Cardiac septum (tissue), 1 donor: ENCODE measurements at places on chromosomes 2 and 18. TPM values are rescaled to one million over a fixed set of nuclear protein-coding genes. Genes with fewer than 3 reads are reported as not detected.

The KCNG3 gene
- total RNA-seq, result not detected

GRCh38 chr2:166517533-166518061 is 23.5 kb upstream of the SCN7A start:
- no peak for DNase-seq

- no peak for DNase-seq
Measured at GRCh38 chr2:229520691-229521096, 193.7 kb downstream of the DNER start.

The ANO7 gene
- total RNA-seq, result 3.4 TPM

DNA sequence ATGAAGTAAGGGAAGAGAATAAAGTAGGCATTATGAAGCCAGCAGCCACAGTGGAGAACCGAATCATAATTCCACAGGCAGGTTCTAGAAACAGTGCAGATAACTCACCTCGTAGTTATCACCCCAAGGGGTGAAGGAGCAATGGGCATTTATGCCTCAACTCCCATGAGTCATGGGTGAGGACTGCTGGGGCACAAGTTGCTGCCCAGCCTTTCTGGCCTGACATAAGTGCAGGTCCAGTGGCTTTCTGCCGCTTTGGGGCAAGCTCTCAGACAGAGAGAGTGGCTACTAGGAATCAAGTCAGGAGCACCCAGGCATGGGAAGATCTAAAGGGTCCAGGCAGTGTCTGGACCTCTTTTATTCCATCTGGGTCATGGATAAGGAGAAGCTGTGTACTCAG is 149.8 kb downstream of the SUCLG1 start:
- DNase-seq, result no peak

DNA sequence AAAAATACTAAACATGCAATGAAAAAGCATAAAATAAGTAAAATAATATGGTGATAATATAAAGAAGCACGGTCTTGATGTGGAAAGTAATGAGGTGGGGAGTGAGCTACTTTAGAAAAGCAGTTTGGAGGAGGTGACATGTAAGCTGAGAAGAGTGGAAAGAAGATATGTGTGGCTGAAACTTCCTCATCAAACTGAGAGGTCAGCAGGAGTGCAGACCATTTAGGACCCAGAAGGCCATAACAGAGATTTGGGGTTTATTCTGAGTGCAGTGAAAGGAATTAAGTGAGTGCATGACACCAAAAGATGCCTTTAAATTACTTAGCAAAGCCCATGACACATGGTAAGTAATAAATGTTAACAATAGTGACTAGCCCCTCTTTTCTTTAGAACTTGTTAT is 24.4 kb upstream of the TMEM182 start:
- no peak for DNase-seq

- DNase-seq, result no peak
Measured at GRCh38 chr2:183035954-183036669, 2.1 kb downstream of the NCKAP1 start.

GRCh38 chr2:19723021-19723420 is 178.8 kb downstream of the TTC32 start:
- DNase-seq, result no peak

DNA sequence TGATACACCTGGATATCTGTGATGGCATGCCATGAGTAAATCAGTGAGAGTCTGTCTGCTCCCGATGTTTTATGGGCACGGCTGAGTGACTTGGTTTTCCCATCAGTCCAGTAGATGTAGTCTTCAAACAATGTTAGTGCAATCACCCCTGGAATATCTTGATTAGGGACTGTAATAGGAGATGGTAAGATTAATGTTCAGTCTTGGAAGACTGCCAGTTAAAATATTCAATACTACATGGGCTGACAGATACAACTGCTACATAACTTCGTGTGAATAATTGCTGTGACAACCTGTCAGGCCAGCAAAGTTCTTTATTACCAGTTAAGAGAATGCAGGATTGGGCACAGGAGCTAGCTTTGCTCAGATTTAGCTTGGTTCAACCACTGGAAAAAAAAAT is 1673.3 kb downstream of the LRP1B start:
- DNase-seq, result no peak

DNA sequence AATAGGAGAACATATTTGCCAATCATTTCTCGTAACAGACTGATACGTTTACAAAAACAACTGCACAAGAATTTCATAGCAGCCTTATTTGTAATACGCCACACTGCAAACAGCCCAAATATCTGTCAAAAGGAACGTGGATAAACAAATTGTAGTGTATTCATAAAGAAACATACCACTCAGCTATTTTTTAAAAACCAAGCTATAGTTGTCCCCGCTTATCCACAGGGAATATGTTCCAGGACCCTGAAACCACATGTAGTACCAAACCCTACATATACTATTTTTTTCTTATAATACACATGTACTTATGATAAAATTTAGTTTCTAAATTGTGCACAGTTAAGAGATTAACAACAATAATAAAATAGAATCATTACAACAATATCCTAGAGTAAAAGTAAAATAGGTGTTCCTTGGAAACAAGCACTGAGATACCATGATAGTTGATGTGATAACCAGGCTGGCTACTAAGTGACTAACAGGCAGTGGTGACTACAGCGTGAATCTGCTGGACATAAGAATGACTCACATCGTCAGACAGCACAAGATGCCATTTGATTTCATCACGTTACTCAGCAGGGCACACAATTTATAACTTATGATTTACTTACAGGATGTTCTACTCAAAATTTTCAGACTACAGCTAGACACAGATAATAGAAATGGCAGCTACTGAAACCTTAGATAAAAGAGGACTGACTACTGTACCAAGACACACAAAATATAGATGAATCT is 367.4 kb downstream of the NCKAP5 start:
- DNase-seq, result no peak

DNA sequence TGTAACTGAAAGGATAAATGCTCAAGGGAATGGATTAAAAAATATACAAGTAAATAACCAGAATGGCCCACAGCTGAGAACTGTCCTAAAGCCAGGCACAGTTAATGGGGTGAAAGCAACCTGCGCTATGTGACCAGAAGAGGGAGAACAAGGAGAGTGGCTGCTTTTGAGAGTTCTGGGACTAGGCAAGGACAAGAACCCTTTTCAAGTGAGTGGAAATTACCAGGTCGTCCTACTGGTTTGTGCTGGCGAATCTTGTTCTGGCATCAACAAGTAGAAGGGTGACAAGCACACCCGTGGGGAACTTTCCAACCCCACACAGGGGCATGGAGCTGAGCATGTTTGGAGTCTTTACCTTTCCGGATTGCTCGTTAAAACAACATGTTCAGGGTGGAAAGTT is 82.8 kb downstream of the TMEM17 start:
- no peak for DNase-seq

DNA sequence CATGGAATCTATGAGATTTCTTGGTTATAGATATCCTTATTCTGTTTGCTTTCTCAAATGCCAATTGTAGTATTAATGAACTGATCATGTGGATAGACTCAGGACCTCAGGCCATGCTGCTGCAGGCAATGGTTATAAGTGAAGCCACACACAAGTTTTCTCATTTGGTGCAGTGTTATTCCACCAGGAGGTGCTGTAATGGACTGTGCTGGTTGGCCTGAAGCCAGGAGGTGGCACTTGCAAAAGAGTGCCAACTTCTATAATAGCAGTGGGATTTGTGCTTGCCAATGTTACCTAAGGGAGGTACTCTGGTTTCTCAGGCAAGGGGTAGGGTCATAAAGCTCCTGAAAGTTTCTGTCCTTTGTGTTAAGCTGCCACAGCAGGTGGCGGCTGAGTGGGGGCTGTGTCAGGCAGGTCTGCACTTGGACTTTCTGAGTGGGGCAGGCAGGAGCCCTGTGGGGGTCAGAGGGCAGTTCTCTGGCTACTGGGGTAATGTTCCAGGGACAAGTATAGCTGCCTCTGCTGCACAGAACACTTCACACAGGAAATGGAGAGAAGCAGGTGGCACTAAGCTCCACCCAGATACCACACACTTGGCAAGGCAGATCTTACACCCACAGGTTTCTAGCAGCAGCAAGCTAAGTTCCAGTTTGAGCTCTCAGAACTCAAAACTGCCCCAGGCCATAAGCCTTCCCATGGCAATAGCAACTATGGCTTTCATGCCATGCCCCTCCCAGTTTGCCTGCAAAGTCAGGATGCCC is 352.6 kb upstream of the CWC22 start:
- DNase-seq, result no peak

DNA sequence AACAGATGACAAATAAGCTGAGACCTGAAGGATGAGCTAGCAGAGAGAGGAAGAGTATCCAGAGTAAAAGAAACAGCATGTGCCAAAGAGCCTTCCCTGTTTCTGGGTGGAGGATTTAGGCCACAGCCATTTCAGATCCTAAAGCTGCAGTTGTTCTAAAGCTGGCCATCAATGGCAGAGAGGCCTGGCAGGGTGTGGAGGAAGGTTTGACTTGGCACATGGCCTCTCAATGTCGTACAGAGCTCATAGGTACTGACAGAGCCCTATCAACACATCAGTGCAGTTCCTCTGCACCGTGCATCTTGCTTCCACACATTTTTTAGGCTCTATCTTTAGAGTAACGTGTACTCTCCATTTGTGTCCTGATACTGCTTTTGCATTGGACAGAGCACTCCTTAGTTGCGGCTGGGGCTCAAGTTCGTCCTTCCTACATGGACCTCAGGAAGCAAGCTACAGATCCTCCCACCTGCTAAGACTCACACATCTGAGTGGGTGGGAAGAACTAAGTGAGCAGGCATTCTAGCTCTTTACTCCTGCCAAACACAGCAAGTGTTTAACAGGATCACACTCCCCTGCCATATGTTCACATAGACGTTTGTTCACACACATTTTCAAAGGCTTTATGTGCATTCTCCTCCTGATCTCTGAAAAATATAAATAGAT is 3.0 kb upstream of the CHMP3 start:
- no peak for DNase-seq

GRCh38 chr2:55311444-55311870 is 42.4 kb upstream of the MTIF2 start:
- DNase-seq, result no peak

The ADD2 gene
- total RNA-seq, result 1.6 TPM

The SLC23A3 gene
- total RNA-seq, result 0.48 TPM

GRCh38 chr18:25229081-25229480 is 122.9 kb downstream of the ZNF521 start:
- DNase-seq, result no peak

GRCh38 chr2:164560902-164561301 is 60.4 kb downstream of the GRB14 start:
- DNase-seq, result no peak

DNA sequence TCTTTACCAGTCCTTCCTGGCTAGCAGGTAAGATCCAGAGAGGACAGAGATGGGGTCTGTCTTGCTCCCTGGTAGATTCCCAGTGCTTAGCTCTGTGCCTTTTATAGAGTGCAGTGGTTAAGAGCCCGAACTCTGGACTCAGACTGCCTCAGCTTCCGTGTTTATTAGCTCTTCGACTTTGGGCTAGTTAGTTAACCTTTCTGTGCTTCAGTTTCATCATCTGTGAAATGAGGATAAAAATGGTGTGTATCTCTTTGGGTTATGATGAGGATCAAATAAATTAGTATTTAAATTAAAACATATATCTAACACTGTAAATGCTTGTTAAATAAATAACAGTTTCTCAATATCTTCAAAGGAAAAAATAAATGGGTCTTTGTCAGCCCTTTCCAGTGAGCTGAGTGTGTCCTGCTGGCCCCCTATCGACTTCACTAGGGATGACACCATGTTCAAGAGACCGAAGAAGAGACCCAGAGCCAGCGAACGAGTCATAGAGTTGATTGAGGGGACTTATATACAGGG is 38.2 kb downstream of the CERS6 start:
- DNase-seq, result no peak

GRCh38 chr2:145601361-145601925 is 1081.5 kb upstream of the ZEB2 start:
- no peak for DNase-seq

The GAL3ST2 gene
- not detected for total RNA-seq

GRCh38 chr18:10139783-10140410 is 226.1 kb downstream of the VAPA start:
- no peak for DNase-seq

The NEU4 gene
- total RNA-seq, result not detected

The DNAH6 gene
- 0.22 TPM for total RNA-seq

- DNase-seq, result no peak
Measured at GRCh38 chr2:205511221-205511620, 171.1 kb upstream of the NRP2 start.

GRCh38 chr2:2919574-2920365 is 457.8 kb downstream of the EIPR1 start:
- DNase-seq, result no peak

DNA sequence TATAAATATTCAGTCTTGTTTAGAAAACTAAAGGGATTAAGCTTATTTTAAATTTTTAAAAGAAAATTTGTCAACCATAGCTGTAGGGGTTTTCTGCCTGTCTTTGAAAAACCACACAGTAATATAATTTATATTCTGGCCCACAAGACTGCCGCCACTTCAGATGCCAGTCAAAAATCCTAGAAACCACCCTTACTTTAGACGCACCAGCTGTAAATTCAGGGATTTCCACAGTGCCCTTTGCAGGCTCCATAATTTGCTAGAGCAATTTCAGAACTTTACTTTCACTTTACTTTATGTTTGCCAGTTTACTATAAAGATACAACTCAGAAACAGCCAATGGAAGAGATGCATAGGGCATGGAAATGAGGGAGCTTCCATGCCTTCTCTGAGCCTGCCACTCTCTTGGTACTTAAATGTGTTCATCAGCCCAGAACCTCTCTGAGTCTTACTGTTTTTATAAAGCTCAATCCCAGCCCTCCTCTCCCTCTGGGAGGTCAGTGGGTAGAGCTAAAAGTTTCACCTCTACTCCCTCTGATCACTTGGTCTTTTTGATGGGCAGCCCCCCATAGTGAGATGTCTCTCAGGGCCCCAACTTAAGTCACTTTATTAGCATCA is 63.3 kb downstream of the KYNU start:
- no peak for DNase-seq

DNA sequence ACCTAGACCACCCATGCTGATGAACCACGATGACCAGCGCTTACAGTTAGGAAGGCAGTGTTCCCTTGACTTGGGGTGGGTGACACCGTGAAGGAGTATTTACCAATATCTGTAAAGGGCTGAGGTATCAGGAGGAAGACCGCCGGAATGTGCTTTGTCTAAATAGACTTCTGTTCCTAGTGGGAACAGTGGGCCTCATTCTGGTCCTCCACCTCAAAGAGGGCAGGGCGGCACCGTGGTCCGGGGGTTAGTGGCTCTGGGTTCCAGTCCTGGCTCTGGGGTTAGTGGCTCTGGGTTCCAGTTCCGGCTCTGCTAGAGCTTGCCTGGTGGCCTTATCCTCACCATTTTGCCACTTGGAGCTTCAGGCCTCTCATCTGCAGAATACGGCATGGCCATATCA is 91.6 kb upstream of the SMAD2 start:
- DNase-seq, result no peak

GRCh38 chr2:234677758-234678538 is 181.1 kb upstream of the ARL4C start:
- no peak for DNase-seq

DNA sequence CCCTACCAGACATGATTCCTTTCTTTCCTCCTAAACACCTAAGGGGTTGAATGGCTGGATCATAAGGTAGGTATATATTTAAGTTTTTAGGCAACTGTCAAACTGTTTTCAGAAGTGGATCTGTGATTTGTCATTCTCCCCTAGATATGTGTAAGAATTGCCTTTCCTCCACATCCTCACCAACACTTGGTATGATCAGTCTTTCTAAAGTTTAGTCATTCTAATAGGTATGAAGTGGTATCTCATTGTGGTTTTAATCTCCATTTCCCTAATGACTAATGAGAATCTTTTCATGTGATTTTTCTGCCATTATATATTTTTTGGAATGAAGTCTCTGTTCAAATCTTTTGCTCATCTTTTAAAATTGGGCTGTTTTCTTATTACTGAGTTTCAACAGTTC is 122.1 kb downstream of the TFCP2L1 start:
- DNase-seq, result no peak
